ENCODE measurements at places on chromosomes 2 and 18. TPM values are rescaled to one million over a fixed set of nuclear protein-coding genes. Genes with fewer than 3 reads are reported as not detected.

DNA sequence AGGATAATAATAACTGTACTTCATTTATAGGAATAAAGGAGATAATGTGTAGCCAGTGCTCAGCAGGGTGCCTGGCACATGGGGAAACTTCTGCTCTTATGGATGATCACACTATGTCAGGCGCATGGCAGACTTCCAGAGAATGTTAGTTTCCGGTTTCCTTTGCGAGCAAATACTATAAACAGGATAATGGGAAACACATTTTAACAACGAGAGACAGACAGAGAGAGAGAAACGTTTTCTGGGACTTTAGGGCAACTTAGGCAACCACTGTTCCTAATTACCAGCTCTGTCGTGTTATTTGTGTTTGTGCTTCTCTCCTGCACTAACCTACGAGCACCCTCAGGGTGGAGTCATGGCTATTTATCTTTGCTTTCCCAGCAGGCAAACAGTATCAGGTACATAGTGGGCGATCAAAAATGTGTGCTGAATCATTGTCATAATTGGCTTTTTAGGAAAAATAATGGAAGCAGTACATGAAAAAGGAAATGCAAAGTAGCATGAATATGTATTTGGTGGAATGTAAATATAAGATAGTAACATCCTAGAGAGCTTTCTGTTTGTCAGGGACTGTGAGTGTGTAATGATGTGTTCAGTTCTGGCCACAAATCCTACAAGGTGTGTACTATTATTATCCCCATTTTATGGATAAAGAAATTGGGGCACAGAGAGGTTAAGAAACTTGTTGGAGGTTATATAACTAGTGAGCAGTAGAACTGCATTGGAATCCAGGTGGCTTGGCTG is 36.8 kb upstream of the IGFBP2 start:
- no peak overlapping the region for H3K4me3 ChIP-seq
- DNase-seq = peak; percentile 51

UCN gene
- total RNA-seq = 1.1 TPM

GATA6 gene
- 10.9 TPM for total RNA-seq

DNA sequence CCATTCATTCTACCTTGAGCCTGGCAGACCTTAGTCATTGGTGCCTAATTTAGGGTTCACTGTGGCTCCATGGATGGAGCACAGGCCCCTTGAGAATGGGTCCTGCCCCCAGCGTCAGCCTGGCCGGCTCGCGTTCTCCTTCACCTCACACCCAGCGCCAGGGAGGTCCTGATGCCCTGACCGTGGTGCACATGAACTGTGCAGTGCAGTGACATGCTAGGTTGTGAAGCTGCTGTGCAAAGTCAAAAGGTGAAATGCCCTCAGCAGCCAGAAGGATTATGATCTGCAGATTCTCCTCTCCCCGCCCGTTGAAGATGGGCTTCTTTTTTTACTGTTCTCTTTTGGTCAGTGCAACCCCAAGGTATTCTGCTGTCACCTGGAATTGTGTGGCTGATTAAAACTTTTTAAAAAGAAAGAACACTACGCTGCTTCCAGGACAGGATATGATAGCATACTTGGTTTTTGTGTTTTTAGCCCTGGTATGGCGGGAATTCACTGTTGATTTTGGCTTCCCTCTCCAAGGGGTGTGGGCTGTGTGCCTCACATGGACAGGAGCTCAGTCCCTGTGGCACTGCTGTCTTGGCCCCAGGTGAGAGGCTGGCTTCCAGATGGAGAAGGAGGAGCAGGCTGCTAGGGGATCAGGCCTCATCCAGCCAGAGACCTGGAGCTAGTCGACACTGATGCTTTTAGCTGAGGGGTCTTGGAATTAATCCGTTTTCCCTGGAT is 49.4 kb upstream of the MCFD2 start:
- H3K27me3 ChIP-seq = no peaks in the 10 kb centered on the region
- H3K4me1 ChIP-seq = peaks cover 33% of the 10 kb centered on the region
- H3K27ac ChIP-seq = no peak overlapping the region
- no peak overlapping the region for H3K4me3 ChIP-seq

- no peaks in the 10 kb centered on the region for H3K4me1 ChIP-seq
- no peak overlapping the region for H3K4me3 ChIP-seq
- peaks cover 14% of the 10 kb centered on the region for H3K36me3 ChIP-seq
Observed at GRCh38 chr2:219607931-219608330, 10.3 kb downstream of the STK11IP start.

RFTN2 gene
- total RNA-seq = 8.1 TPM

CYP26B1 gene
- 0.77 TPM for total RNA-seq

- H3K27me3 ChIP-seq = no peaks in the 10 kb centered on the region
- no peak overlapping the region for H3K27ac ChIP-seq
- H3K4me3 ChIP-seq = no peak overlapping the region
- no peaks in the 10 kb centered on the region for H3K4me1 ChIP-seq
- DNase-seq = no peak
Observed at GRCh38 chr2:177363332-177363731, 29.2 kb upstream of the AGPS start.

HNRNPLL gene
- 57.5 TPM for total RNA-seq

DNA sequence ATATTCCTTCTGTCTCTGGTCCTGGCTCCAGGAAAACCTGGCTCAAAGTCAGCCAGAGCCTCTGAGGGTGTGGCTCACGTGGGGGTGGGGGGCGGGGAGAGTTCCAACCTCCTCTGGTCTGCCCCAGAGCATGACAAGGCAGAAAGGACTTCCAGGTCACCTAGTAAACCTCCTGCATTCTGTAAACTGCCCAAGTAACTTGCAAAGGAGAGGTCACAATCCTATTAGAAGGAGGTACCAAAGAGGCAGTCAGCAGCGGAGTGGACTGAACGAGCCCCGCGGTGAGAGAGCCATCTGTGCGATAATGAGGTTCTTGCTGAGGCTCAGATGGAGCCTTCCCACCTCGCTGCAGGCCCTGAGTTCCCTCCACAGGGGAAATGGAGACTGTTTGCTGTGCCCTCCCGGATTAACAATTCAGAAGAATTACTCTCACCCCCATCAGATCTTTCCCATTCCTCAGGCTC is 58.9 kb upstream of the GATA6 start:
- no peaks in the 10 kb centered on the region for H3K36me3 ChIP-seq
- no peaks in the 10 kb centered on the region for H3K4me1 ChIP-seq
- H3K27ac ChIP-seq = no peak overlapping the region
- H3K4me3 ChIP-seq = no peak overlapping the region
- peaks cover 6% of the 10 kb centered on the region for H3K27me3 ChIP-seq

- no peaks in the 10 kb centered on the region for H3K4me1 ChIP-seq
- DNase-seq = no peak
- H3K27ac ChIP-seq = no peak overlapping the region
- no peaks in the 10 kb centered on the region for H3K36me3 ChIP-seq
Observed at GRCh38 chr2:12979066-12979465, 262.3 kb downstream of the TRIB2 start.

CHMP3 gene
- 81.1 TPM for total RNA-seq

IL1A gene
- 0.43 TPM for total RNA-seq

DNA sequence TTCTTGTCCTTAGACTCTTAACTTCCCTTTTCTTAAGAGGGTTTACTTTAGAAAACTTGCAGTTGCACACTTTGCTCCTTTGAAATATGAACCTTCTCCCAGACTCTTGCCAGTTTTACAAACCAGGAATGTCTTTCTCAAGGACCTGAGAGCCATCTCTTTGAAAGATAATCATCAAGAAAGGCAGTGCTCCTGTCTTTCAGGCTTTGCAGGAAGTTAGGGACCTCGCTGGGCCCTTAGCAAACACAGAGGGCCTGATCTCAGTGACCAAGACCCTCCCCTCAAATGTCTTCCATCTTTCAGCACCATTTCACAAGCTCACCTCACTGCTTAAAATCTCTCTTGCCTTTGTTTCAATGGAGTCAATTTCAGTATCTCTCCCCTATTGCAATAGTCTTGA is 32.0 kb upstream of the NYAP2 start:
- DNase-seq = peak; percentile 6
- H3K4me3 ChIP-seq = no peak overlapping the region
- no peaks in the 10 kb centered on the region for H3K4me1 ChIP-seq
- H3K36me3 ChIP-seq = no peaks in the 10 kb centered on the region

DNA sequence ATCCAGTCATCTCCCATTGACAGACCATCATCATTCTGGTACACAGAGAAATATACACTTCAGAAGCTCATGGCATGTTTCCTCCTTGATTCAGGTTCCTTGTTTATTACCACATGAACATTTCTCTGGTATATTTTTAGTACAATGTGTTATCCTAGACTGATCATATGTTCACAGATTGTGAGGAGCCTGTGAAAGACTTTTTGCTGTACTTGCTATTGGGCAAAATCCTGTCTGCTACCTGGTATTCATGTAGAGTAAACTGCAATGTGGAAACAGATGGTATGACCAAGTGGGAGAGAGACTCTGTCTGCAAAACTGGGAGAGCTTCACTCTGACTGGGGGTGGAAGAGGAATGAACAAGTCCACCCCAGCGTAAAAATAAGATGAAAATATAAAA is 657.2 kb downstream of the IRS1 start:
- no peaks in the 10 kb centered on the region for H3K36me3 ChIP-seq
- no peak overlapping the region for H3K27ac ChIP-seq
- no peaks in the 10 kb centered on the region for H3K4me1 ChIP-seq

DNA sequence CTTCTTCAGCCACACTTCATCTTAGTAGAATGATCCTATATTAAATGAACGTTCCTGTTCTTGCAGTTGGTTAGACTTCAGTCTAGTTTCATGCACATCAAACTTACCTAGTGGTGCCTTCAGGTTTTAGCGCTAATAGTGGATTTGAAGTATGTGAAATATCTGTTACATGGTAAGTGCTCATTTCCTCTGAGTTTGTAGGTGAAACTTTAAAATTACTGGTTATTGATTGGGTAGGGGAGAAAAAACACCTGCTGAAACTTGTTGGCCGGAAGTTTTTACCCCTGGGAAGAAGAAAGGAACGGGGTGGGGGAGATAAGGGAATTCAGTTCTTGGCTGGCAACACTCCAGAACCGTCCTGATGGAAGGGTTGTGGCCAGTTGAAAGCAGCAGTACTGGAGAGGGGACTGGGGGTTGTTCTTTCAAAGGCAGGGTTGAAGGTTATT is 112.8 kb downstream of the SPTBN1 start:
- H3K4me3 ChIP-seq = no peak overlapping the region
- no peaks in the 10 kb centered on the region for H3K36me3 ChIP-seq
- H3K27ac ChIP-seq = no peak overlapping the region
- H3K27me3 ChIP-seq = no peaks in the 10 kb centered on the region
- peaks cover 54% of the 10 kb centered on the region for H3K4me1 ChIP-seq
- DNase-seq = no peak

NPAS2 gene
- 5.8 TPM for total RNA-seq

NDUFV2 gene
- total RNA-seq = 120 TPM

GRCh38 chr2:201630577-201630976 is 12.7 kb downstream of the TMEM237 start:
- no peak overlapping the region for H3K4me3 ChIP-seq
- H3K27ac ChIP-seq = no peak overlapping the region
- H3K27me3 ChIP-seq = no peaks in the 10 kb centered on the region
- peaks cover 78% of the 10 kb centered on the region for H3K36me3 ChIP-seq
- no peak for DNase-seq

DNA sequence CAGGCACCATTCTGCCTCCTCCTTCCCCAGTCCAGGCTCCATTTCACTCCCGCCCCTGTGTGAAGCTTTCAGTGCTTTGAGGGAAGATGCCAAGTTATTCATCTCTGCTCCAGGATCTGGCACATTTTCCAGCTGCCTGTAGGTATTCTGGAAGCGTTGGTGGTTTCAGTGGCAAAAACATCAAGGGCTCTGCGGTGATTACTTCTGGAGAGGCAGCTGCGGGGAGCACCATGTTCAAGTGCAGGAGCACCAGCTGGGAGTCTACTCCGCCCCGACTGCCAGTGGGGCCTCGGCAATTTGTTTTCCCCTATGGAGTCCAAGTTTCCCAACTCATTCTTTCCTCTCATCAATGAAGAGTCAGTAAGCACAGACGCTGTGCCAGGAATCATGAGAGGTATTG is 211.7 kb downstream of the CLIP4 start:
- H3K27ac ChIP-seq = no peak overlapping the region
- H3K4me3 ChIP-seq = no peak overlapping the region
- peak; percentile 82 for DNase-seq
- no peaks in the 10 kb centered on the region for H3K27me3 ChIP-seq
- peaks cover 8% of the 10 kb centered on the region for H3K4me1 ChIP-seq

RFX8 gene
- not detected for total RNA-seq
